ENCODE measurements at places on chromosomes 6 and 20.

DNA sequence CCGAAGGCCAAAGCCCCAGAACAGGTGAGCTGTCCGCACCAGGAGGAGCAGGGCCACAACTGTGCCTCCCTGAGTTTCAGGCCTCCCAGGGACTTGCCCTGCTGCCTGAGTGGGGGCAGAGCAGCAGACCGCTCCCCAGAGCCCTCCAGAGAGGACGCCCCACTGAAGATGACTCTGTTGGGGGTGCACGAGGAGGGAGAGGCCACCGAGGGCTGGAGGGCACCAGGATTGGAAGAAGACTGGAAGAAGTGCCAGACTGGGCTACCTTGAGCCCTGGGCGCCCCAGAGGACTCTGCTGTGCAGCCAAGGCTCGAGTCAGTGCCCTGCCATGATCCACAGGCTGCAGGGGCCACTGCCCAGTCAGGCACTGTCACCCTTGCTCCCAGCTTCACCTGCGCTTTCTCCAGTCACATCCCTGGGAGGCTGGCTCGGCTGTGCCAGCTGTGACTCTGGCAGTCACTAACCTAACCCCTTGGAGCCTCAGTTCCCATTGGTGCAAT, 11.3 kb downstream of the CST7 start:
- DNase-seq: no peak

DNA sequence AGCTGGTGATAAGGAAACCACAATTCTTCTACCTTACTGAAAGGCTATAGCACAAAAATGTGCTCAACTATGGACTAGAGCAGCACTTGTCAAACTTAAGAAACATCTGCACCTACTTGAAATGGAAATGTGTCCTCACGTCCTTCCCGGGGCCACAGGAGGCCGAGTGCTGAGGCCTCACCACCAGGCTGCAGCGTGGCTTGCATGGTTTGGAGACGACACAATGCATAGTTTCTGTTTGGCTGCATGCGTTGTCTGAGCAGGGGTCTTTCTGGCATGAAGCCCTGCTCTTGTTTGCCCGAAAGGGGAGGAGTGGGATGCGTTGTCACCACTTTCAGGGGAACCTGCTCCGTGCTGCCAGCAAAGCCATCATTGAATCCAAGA, 228.8 kb downstream of the TTLL2 start:
- DNase-seq: no peak

DNA sequence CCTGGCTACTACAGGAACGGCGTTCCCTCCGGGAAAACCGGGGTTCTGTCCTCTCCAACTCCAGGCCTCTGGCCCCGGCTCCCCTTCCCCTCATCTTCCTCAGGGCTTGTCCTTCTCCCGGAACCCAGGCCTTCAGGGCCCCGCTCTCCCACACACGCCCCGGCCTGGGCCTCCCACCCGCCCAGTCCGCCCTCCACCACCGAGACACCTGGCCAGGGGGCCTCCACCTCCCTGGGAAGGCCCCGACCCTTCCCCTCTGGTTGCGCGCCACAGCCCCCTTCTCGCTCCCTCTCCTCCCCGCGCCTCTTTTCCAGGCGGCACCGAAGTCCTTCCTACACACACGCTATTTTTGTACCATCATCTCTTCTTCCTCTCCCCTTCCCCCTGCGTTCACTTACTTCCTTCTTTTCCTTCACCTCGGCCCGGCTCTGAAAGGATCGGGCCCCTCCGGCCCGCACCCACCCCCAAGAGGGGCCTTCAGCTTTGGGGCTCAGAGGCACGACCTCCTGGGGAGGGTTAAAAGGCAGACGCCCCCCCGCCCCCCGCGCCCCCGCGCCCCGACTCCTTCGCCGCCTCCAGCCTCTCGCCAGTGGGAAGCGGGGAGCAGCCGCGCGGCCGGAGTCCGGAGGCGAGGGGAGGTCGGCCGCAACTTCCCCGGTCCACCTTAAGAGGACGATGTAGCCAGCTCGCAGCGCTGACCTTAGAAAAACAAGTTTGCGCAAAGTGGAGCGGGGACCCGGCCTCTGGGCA, 1.3 kb upstream of the SIRPA start:
- DNase-seq: no peak

- DNase-seq: no peak
Measured at GRCh38 chr20:61775423-61775822, 290.3 kb downstream of the TAF4 start.

DNA sequence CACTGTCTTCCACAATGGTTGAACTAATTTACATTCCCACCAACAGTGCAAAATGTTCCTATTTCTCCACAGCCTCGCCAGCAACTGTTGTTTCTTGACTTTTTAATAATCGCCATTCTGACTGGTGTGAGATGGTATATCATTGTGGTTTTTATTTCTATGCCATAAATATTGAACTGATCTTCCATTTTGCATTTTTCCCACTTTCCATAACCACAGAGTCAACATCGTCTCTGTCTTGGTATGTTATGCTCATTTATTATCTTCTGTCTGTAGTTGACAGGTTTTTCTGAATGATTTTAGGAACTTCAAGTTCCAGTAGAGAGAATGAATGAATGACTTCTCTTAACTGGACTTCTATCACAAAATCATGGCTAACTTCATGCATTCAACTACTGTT, 259.8 kb downstream of the UST start:
- no peak for DNase-seq

DNA sequence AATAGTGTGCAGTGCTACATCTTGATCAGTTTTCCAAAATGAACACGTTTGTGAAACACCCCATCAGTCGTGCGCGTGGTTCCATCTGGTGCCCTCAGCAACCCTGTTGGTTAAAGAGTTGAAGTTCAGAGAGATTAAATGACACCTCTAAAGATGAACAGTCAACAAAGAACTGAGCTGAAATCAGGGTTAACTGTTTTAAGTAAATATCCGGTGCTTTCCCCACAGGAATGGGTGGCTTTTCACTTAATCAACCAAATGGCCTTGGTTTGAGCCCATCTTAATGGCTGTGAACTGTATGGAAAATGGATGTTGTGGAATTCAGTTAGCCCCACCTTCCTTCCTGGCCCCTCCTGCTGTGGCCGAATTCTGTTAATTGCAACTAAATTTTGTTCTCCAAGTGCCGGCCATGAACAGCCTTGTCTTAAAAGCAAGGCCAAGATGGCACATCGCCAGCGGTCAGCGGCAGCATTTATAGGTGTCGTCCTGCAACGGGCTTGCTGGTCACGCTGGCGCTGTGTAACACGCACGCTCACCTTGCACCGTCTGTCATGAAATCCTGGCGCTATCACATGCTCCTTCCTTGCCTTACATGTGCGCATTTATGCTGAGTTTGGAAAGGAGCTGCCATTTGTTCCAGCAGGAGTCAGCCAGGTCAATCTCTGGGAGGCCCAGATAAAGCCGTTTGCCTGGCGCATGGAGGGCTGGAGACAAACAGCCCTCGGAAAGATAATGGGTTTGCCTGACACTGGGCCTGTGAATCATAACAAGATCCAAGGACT, 164.5 kb downstream of the ERMARD start:
- DNase-seq: no peak

- no peak for DNase-seq
Measured at GRCh38 chr6:128259029-128259724, 261.2 kb downstream of the PTPRK start.

- DNase-seq: no peak
Measured at GRCh38 chr6:2976060-2976459, 4.7 kb upstream of the SERPINB6 start.

- DNase-seq: no peak
Measured at GRCh38 chr6:118565311-118565960, 17.3 kb downstream of the PLN start.

GRCh38 chr6:46528961-46529750, 37.9 kb upstream of the RCAN2 start:
- no peak for DNase-seq

DNA sequence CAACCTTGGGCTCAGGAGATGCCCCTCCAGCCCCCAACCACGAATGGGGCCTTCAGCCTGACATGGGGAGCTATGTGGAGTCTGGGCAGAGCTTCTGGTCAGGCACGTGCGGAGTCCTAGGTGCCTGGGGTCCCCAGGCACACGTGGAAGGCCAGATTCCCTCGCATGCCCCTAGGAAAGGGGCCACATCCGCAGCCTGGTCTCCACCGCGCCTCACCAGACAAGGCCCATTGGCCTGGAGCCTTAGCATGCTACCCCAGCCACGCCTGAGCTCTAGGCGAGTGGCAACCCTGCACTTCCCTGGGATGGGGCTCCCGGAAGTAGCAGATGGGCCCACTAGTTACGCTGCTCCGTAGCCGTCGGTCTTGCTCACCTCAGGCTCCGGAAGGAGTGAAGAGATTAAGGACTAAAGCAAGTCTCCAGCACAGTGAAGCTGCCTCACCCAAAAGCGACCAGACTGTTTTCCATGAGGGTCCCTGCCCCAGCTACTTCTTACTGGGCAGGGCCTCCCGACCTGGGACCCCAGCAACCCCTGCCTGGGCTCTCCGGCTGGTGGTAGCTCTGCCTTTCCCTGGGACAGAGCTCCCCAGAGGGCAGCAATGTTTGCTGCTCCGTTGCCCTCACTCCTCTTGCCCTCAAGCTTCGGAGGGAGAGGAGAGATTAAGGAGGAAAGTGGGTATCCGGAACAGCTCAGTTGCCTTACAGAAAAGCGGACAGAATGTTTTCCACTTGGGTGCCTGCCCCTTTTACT, 93.2 kb upstream of the IMPG1 start:
- DNase-seq: no peak

GRCh38 chr6:112660626-112661025, 313.5 kb downstream of the RFPL4B start:
- no peak for DNase-seq

GRCh38 chr20:41318271-41318649, 729 bp upstream of the ZHX3 start:
- DNase-seq: no peak

GRCh38 chr6:169188475-169188874, 65.2 kb downstream of the THBS2 start:
- DNase-seq: no peak

DNA sequence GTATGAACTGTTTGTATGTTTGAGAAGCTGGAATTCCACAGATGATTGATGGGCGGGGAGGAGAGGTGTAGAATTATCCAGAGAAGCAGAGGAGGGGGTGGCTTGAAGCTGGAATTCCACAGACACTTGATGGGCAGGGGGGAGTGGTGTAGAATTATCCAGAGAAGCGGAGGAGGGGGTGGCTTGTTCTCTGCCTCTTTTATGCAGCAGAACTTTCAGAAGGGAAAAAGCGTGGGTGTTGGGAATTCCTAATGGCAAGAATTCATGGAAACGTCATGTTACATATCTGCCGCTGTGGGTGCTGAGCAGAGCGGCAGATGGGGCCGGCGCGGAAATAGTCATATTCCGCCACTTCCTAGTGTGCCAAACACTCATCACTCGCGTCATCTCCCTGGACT, 167.9 kb upstream of the KCNG1 start:
- DNase-seq: no peak

- DNase-seq: no peak
Measured at GRCh38 chr20:63544958-63545516, 2.5 kb downstream of the SRMS start.

DNA sequence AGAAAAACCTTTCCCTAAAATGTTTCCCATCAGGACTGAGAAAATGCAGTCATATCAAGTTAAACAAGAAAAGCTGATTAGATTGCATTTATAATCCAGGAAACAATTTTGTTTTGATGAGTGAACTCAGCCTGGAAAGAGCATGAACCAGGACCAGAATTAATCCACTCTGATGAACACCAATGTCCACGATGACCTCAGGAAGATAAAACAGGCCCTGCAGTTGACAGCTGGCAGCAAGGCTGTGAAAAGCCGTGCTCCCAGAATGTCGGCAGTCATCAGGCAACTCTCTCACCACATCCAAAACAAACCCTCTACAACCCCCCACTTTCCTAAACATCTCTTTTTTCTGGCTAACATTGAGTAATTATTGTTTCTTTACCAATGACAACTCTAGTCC, 74.0 kb upstream of the PROKR2 start:
- DNase-seq: peak; percentile 34

DNA sequence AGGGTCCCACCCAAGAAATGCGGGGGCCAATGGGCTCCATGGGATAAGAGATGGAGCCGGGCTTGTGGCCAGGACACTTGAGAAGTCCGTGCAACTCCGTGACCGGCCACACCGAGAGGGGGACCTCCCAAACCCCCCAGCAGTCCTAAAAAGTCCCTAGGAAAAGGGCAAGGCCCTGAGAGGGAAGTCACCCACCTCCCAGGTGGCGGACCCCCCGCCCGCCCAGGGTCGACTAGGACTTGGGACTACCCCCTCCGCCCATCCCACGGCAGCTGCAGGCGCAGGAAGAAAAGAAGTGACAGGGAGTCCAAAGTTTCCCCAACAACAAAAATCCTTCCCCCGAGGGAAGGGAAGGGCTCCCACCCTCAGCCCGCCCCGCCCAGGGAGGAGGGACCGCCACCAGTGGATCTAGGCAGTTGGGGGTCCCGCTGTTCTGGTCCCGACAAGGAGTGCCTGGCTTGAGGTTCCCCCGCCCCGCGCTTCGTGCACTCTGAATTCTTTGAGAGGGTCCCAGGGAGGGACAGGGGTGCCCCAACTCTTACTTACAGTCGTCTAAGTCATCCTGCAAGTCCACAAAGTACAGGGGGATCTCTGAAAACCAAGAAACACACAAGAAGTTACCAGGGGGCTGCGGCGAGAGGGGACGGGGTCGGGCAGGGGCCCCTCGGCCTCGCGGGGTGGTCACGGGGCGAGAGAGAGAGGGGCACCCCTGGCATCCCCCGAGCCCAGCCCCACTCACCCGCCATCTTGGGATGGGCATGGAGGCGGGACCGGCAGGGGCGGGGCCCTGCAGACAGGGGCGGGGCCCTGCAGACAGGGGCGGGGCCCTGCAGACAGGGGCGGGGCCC, 611 bp upstream of the RAB22A start:
- no peak for DNase-seq

DNA sequence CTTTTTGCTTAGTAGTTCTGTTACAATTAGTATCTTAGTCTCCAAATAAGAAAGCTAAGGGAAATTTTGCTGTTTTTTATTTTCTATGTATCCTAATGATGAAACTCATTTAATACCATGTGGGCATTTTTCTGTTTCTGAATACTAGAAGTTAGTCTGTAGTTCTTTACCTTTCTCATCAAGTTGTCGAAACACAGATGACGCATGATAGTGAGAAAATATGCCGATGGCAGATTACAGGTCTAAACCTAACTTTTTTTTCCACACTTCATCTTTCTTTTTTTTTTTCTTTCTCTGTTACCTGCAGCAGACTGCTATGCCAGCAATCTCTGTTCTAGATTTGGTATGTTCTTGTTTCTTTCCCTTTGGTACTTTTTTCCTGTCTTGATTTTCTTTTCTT, 43.3 kb upstream of the KIF25 start:
- DNase-seq: no peak

DNA sequence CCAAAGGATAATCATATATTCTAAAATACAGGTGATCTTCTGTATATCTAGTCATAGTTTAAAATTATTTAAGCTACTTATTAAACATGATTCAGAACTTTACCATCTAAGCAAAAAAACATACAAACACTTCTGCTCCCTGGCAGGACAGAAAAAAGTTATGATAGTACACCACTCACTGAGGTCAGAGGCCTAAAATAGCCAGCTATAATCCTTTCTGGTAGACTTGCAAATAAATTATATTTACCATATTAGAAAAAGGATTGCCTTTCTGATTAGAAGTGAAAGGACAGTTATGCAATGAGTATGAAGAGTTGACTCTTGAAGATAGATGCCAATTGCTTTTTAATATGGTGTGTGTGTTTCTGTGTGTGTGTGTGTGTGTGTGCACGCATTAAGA, 207.4 kb downstream of the BMP2 start:
- DNase-seq: no peak
